Natural killer cell treated with Interleukin-12 subunit alpha and Interleukin-12 subunit beta and Interleukin-15 and Interleukin-18, amount 100 ng/mL, for 72 hours (primary cell): ENCODE measurements at places on chromosomes 1 and 21.

DNA sequence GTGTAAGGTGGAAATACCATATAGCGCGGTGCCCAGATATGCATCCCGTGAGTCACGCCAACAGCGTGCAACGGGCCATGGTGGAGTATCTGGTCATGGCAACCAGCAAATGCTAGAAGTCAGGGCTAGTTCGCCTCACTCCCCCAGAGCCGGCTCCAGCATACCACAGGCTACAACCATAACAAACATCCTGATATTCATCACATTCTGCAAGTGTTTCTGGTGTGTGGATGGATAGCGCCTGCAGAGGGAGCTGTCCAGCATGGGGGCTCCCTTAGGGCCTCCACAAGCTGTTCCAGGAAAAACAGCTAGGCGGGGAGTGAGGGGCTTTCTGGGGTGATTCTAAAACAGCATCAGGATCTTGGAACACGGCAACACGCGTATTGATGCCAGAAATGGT lies 6.8 kb downstream of the C1orf198 start:
- no peak for DNase-seq

DNA sequence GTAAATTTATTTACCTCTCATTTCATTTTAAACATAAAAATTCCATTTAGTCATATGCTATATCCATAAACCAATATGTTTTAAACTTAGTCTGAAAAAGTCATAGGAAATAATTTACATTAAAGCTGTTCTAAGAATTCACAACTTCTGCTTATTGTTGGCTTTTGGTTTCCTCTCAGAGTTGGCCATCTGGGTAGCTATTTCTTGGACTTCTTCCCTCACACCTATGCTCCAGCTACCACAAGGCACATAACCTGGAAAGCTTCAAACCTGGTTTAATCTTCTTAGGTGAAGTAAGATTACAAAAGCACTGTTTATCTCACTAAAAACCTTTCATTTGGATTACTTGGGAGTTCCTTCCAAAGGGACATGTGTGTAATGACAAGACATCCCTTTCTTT lies 29.8 kb downstream of the RBM11 start:
- DNase-seq, result no peak

DNA sequence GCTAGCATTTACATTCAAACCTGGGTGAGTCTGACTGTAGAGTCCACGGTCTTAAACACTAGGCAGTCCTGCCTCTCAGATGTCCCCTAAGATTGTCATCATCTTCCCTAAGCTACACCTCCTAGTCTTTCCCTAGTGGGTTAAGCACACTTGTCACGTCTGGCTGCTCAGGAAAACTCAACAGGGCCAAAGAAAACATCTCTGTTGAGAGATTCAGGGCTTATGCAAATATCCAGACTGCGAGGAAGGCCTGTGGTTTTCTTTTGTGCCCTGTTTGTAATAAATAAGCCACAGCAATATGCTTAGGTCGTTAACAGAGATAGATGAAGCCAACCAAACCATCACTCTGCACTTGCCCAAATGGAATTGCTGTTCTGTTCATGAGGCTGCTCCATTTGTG lies 472.6 kb upstream of the DEPDC1 start:
- DNase-seq, result no peak

GRCh38 chr1:108644984-108645383 lies 15.9 kb downstream of the HENMT1 start:
- DNase-seq, result no peak

- DNase-seq, result no peak
These were observed 58.2 kb downstream of the LMX1A start for GRCh38 chr1:165298203-165298820.

GRCh38 chr21:46247699-46248421 lies 19.3 kb upstream of the LSS start:
- DNase-seq, result no peak

DNA sequence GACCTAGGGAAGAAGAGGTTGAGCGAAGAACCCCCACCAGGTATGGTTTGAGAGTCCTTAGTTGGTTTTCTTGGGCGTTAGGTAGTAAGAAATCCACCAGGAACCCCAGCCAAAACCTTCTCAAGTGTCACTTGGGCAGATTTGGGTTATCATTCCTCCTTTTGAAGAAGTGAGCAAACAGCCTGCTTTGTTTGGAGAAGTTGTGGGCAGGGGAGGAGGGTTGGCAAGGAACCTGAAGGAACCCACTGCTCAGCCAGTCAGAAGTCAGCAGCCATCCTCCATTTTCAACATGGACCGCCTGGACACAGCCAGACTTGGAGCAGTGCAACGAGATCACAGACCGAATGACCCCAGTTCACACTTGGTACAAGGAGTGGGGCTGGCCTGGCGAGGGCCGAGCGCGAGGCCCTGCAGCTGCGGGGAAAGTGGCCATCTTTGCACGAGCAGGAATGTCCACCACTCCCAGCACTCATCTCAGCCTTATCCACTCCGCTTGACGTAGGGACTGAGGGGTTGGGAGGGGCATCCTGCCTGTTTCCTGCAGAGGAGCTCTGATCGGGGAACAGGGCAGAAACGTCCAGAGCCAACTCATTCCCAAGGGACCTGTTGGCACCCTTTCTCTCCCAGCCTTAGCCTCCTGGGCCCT lies 7.2 kb downstream of the ADPRS start:
- DNase-seq, result no peak

GRCh38 chr1:30779294-30780071 lies 21.9 kb upstream of the LAPTM5 start:
- peak; percentile 89 for DNase-seq

DNA sequence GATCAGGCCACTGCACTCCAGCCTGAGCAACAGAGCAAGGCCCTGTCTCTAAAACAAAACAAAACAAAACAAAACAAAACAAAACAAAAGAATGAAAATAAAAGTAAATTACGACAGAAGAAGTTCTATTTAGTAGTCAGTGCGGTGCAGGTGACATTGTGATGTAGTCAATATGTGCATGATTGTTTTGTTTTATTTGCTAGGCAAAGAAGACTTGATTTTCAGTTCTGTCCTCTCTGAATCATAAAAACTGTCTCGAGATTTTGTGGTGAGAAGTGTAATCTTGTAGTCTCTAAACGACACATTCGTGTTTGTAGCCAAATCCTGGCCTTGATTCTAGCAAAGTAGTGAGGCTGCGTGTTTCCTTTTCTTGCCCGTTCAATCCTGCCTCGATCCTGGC lies 23.5 kb downstream of the PEX14 start:
- no peak for DNase-seq

DNA sequence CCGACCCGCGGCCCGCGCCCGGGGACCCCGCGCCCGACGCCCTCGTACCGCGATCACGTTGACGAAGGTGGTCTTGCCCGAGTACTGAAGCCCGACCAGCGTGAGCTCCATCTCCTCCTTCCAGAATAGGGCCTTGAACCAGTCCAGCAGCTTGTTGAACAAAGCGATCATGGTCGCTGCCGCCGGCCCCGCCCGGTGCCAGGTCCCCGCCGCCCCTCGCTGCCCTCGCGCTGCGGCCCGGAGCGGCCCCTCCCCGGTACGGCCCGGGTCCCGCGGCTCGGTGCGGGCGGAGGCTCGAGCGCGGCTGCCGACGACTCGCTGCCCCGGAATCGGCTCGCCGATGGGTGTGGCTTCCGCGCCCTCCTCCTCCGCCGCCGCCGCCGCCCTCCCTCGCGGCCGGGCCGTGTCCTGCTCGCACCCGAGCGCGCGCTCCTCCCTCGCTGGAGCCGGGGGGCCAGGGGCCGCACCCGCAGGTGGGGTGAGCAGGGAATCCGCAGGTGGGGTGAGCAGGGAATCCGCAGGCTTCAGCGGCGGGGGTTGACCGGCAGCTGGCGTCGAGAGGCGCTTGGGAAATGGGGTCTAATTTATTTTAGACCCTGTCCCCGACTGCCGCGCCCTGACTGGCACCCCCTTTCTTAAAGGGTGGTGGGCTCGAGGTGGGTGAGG lies at the start of gene ARL8A:
Gene ARL8A, minus strand, starts transcription at position 336 of the 666 bp plus-strand sequence. Its CDS starts 165 bp downstream, at position 171.
- peak; percentile 82 for DNase-seq

DNA sequence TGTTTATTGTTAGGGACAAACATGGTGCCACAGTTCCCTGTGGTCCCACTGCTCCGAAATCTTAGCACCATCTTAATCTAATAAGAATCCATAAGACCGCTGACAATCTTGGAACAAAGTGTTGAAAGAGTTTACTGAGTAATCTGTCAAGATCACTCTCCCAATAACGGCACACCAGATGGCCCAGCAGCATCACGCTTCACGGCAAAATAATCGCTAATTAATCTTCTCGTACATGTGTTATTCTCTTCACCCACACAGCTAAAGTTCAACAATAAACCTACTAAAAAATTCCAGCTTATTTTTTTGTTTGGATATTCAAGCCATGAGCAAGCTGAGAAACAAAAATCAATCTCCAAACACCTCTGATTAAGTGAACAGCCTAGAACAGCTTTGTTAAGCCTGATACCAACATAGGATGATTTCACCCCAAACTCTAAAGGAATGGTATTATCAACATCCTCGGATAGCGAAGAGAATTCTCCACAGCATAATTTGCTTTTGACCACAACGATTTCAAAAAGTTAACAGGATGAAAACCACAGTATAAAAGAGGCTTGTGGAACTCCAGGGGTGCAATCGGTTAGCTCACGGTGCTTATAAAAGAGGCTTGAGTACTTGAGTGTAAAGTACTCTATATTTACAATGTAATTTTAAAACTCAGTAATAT lies 329.9 kb upstream of the GREM2 start:
- DNase-seq, result no peak

GRCh38 chr1:248891758-248892157 lies 14.3 kb upstream of the PGBD2 start:
- DNase-seq, result no peak

DNA sequence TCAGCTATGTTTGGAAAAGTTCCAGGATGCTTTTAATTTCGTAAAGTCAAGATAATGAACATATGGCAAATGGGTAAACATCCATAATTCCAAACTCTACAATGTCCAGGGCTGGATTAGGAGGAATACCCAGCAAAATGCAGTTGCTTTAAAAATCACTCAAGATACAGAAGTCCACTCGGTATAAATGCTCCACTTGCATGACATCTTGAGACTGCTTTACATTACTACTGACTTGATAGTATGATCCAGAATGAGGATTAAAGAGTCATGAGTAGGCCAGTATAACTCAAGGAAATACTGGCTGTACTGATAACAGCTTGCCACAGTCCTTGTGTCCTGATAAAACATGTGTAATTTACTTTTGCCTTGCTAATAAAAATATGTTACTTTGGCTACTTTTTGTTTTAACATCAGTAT lies 58.3 kb upstream of the ANGPTL3 start:
- DNase-seq, result no peak

DNA sequence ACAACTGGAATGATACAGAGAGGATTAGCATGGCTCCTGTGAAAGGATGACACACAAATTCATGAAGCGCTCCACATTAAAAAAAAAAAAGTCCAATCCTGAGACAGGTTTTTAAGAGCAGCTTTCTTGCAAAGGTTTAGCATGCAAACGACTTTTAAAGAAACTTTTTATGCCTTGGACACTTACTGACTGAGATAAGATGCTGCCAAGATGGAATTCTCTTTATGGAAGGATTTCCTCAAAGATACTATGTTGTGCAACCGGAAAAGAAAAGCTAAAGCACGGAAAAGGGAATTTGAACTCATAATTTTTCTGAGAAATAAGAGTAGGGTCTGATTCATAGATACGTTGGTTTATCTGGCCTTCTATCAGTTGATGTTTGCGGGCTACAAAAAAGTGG lies 27.3 kb downstream of the PIGP start:
- no peak for DNase-seq

DNA sequence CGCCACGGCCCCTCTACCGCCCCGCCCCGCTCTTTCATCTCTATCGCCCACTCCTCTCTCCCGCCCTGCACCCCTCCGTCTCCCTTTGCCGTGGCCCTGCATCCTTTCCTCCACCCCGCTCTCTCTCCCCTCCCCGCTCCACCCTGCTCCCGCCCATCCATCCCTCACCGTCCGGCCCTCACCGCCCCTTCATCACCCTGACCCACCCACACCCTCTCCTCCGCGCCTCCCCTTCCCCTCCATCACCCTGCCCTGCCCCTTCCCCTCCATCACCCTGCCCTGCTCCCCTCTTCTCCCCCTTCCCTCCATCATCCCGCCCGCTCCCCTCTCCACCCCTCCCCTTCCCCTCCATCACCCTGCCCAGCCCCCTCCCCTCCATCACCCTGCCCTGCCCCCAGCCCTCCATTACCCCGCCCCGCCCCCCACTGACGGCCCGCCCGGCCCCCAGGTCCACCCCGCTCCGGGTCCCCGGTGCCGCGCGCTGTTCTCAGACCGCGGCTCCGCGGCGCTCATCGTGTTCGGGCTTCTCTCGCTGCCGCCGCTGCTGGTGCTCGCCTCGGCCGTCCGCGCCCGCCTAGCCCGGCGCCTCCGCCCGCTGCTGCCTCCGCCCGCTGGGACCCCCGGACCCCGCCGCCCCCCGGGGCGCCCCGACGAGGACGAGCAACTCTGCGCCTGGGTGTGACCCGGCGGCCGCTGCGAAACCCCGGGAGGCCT lies 6.2 kb upstream of the ANKRD65 start:
- DNase-seq, result peak; percentile 59

DNA sequence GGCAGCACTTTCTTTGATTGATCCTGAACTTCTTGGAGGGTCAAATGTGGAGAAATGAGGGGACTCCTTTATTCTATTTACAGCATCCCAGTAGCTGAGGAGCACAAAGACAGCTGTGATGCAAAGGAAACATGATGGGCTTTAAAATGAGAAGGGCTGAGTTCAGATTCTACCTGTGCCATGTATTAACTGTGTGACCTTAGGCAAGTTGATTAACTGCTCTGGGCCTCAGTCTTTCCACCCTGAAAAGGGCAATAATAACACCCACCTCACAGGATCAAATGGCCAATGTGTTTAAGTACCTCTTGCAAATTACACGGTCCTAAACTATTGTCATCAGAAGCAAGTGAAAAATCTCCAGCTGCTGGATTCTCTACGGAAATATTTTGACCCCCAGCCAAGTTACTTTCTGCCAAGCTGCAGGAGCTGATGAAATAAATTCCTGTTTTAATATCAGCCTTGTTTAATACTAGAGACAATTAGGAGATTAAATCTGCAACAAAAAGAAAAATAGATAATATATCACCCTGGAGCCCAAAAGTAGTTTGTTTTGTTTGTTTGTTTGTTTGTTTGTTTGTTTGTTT lies 15.7 kb downstream of the TMEM81 start:
- DNase-seq, result no peak

DNA sequence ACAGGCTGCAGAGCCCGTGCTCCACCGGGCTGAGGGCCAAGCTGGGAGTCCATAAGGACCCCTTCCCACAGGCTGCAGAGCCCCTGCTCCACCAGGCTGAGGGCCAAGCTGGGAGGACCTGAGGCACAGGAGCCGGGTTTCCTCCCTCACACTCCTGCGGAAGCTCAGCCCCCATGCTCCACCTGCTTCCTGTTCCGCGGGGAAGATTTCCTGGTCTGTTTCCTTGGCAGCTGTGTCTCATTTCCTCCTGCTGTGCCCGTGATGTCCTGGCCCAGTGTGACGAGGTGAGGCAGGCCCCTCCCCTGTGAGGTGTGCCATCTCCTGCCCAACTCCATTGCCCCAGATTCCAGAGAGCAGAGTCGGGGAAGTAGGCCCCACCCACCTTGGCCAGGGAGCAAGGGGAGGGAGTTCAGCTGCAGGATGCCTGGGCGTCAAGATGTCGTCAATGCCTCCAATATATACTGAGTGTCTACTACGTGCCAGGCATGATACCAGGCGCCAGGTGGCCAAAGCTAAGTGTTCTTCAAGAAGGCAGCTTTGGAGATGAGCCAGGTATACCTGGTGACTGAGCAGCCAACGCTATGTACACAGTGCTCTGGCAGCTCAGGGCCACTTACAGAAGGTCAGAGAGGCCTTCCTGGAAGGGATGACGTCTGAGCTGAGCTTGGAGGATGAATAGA lies 58.8 kb downstream of the NAV1 start:
- DNase-seq, result no peak
